ENCODE measurements at places on chromosomes 2 and 18.
A peak's percentile ranks its signal among the peaks of the same experiment; 100 is the strongest.

DNA sequence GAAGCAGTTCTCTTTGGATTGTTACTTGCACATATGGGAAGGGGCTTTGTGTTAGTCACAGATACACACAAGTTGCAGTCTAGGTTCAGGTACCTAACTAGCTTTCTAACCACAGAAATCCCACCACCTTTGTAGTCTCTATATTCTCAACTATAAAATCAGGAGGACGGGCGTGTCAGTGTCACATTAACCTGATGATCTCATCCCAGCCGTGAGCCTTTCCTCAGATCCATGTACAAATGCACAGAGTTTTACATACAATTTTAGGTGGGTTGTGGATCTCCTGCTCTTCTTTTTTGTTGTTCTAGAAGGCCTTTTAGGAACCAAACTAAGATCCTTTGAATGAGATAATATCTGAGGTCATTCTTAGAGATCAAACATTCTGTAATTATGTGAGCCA is 94.0 kb downstream of the ZNF532 start:
- DNase-seq, result no peak

DNA sequence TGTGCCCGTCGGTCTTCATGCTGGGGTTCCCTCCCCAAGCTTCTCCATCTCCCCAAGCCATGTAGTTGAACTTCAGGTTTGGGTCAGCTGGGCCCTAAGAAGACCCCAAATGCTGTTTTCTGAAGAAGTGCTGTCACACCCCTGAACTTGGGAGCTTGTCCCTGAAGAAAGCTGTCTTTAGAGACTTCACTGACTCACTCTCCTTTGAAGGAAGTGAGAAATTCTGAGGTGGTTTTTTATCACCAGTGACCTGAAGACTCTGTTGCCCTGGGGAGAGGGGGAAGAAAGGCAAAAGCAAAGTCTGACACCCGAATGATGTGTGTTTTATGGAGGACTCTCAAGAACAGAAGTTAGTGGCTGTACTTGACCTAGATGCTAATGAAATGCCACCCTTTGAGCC is 83.6 kb upstream of the BCL2L11 start:
- DNase-seq, result no peak

- DNase-seq, result peak; percentile 87
These were observed 46.6 kb downstream of the SCN1A start for GRCh38 chr2:166081131-166081632.

DNA sequence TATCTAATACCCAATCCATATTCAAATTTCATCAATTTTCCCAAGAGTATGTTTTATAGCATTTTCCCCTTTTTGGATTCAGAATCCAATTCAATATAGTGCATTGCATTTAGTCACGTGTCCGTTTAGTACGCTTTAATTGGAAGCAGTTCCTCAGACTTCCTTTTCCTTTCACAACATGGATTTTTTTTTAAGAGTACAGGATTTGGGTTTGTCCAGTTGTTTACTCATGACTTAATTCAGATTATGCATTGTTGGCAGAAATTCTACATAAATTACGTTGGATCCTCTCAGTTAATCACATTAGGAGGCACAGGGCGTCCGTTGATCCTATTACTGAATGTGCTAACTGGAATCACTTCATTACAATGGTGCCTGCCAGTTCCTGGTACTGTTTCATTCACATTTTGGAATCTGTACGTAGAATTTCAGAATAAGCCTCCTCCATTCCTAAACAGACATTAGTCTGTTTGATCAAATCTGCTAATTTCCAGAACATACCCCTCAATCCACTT is 70.0 kb upstream of the ATIC start:
- DNase-seq, result no peak

- DNase-seq, result no peak
These were observed 95.4 kb downstream of the ZBTB7C start for GRCh38 chr18:48313792-48314191.

- DNase-seq, result no peak
These were observed 118.1 kb upstream of the GCFC2 start for GRCh38 chr2:75828826-75829225.
